ENCODE measurements at places on chromosomes 12 and 14.
A peak's percentile ranks its signal among the peaks of the same experiment; 100 is the strongest.

DNA sequence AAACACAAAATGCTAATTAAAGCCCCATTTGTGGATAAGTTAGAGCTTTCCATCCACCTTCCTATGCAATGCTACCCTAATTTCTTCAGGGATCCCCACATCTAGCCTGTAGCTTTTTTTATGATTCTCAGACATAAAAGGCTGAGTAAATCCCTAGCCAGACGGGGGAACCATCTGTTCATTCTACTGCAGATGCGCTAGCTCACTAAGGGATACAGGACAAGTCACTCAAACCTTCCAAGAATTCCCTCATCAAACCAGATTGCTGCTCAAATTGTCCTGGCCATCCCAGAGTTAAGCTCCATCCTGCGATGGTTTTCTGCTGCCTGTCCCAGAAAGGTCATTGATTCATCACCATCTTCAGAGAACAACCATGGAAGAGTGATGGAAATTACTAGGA, 56.7 kb downstream of the MYRFL start:
- DNase-seq, result no peak

- DNase-seq, result no peak
These were observed 2.9 kb downstream of the HIGD1C start for GRCh38 chr12:50955288-50955687.

GRCh38 chr12:38469715-38470114, 153.1 kb downstream of the ALG10B start:
- no peak for DNase-seq

DNA sequence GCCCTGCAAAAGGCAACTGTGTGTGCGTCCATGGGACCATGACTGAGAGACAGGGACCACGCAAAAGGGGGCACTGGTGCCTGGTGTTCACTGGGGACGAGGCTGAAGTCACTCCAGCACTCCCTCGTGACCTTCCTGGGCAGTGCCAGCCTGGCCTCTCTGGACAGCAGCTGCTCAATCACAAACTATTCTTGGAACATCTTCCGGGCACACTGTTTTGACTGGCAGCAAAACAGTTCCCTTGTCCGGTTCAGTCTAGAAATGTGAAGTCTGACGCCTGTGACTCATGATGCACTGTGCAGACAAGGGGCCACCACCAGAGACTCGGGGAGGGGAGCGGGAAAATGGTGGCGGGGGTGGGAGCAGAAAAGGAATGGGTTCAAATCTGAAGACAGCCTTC, 20.8 kb downstream of the SNRNP35 start:
- DNase-seq, result peak; percentile 9

DNA sequence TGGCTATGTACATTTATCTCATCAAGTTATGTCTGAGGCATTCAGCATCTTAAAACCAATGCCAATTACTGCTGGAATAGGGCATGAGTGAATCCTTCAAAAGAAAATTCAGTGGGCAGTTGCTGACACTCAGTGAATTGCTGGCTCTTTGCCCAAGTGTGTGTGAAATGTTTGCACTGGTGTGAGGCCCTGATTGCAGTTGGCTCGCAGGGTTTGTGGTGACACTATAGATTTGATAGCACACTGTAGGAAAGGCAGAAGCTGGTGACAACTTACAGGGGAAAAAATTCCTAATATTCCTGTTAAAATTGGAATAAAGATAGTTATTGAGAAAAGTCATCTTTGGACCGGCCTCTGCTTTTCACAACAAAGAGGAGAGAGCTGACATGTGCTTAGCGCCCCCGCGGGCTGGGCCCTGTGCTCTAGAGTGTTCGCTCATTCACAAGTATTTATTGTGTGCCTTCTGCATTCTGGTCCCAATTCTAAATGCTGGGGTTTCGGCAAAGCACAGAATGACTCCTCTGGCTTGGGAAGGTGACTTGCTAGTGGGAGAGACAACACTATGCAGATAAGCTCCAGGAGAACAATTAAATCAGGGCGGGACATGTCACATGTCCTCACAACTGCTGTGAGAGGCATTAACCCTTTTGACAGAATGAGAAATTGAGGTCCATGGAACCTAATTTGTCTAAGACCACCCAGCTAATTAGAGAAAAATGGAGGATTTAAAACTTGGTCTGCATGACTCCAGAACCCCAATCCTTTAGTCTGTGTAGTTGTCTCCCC, 418.7 kb downstream of the NPAS3 start:
- no peak for DNase-seq

DNA sequence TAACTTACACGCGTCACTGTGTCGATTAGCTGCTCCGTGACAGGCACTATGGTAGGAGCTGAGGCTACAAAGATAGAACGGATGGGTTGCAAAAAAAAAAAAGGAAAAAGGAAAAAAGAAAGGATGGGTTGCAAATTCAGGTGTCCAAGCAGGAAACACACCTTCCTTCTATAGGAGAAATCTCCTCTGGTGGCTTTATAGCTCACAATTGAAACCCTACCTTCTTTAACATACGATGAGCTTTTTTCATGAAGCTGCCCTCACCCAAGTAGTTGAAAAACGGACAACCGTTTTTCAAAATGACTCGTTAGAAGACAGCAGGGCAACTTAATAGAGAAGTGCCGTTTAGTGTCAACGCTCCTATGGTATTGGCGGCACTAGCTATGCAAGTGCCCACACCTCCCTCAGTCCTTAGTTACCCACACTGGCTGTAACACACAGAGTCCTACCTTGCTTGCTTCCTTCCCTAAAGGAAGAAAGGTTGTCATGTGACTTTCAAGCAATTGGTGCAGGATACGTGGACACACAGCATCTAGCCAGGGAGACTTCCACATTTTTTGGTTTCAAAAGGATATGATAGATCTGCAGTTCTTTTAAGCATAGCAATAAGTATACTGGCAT, 682 bp upstream of the TRIP11 start:
- DNase-seq, result peak; percentile 15

DNA sequence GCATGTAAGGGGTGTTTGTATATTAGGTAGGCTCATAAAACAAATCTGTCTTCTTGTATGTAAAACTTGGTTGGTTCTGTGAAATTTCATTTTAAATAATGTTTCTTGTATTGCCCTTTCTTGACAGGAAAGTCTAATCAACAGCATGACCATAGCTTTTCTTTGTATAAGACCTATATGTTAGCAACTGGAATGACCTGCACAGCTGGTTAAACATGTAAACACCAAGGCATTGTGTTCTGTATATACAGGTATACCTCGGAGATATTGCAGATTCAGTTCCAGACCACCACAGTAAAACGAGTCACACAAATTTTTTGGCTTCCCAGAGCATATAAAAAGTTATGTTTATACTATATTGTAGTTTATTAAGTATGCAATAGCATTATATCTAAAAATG, 183.6 kb downstream of the ERC1 start:
- DNase-seq, result no peak

DNA sequence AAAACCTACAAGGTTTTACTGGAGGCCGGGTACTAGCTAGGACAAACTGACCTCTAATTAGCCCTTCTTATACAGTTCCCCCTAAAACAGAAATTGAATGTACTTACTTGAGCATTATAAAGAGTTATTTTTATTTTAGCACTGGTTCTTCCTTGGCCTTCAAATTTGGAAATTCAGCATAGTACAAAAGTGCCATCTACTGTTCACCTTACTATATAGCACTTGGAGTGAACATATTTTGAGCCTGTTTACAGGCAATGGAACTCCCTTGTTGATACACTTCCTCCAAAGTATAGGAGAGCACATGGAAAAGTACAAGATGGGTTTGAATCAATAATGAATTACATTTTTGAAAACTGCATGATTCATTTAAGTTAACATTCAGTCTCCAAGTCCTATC, 3.9 kb upstream of the POC1B start:
- DNase-seq, result no peak

DNA sequence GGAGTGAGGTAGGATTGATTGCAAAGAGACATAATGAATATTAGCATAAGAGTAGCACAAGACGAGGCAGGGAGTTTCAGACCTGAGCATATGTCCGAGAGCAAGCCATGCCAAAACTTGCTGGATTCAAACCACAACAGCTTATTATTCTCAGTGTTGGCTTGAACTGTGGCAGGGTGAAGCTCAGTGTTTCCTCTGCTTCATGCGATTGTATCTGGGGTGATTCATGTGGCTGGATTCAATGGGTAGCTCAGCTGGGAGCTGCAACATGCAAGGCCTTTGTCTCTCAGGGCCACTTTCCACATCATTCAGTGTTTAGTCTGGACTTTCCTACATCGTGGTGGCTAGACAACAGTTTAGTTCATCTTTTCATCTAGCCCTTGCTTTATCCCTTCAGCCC, 22.1 kb upstream of the E2F7 start:
- no peak for DNase-seq
